Left renal cortex interstitium (tissue), 4 donors: ENCODE measurements at places on chromosomes 5 and 9. TPM values are rescaled to one million over a fixed set of nuclear protein-coding genes. Genes with fewer than 3 reads are reported as not detected.

DNA sequence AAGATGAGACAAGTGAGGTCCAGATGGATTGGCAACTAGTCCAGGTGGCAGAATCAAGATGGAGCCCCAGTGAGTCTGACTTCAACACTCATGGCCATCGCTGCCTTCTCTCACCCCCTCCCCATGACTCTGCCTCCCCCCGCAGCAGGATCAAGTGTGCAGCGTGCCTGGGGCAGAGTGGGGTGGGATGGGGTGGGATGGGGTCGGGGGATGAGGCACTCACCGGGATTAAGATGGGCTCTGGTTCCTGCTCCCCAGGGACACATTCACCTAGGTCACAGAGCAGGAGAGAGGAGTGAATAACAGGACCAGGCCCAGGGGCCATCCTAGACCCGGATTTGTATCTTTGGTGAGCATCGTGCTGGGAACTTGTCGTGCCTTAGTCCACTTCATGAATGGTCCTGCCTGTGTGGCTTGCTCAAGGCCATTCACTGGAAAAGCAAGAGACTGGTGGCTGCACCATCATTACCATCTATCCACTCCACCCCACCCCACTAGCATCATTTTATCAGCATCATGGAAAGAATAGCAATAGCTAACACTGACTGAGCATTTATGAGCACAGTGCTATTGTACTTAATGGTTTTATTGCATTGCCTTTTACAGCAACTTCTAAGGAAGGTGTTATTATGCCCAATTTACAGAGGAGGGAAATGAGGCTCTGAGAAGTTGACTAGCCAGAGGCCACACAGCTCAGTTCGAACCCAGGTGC lies 8.5 kb downstream of the AMBP start:
- DNase-seq, result no peak

DNA sequence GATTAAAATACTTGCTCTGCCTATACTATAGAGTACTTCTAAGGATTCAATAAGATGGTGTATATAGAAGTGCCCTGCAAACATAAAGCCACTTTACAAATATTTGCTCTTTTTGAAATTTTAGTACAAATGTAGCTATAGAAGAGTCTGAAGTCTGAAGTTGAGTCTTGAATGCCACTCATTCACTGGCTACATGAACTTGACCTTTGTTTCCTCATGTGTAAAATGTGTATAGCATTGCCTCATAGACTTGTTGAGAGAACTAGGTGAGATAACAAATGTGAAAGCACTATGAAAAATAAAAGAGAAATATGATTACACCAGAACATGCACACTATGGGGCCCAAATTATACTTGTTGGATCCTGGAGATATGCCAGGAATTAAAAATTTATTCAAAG lies 244.7 kb downstream of the SEC61B start:
- no peak for DNase-seq

- no peak for DNase-seq
These were observed 23.8 kb upstream of the OTULIN start for GRCh38 chr5:14640765-14641164.

DNA sequence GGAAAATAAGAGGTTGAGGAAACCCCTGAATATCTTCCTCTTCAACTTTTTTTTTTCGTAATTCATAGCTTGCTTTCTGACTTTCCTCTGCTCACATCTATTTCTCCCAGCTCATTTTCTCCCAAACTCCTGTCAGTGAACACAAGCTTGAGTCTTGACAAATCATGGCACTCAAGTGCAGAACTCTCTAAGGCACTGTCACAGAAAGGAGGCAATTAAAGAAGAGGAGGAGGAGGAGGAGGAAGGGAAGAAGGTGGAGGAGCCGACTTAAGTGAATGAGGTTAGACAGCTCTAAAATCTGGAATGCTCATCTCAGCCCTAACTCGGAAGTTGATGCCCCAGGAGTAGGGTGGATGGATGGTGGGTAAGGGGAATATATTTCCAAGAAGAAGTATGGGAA lies 27.2 kb upstream of the NUDT12 start:
- no peak for DNase-seq

DNA sequence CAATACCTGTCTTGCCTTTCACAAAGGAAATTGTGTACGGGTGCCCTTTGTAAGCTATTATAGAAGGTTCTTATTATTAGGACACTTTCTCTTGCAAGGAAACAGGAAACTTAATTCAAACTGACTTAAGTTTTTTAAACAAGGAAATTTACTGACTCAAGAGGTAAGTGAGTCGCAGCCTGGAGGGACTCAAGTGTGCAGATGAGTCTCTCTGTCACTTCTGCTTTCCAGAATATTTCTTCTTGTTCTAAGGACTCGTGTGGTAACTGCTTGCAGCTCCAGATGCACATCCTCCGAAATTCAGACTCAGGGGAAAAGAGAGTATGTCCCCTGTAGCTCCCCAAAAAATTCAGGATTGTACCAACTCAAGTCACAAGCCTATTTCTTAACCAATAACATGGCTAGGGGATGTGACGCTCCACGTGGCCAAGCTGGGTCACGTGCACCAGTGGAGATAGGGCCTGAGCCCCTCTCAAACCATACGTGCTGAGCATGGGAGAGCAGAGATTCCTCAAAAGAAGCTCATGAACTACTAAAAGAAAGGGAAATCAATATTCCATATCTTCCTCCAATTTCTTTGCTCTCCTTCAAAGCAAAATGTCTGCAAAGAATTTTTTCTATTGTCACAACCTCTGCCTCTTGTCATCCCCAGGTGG lies 49.2 kb upstream of the ERCC6L2 start:
- DNase-seq, result no peak

DNA sequence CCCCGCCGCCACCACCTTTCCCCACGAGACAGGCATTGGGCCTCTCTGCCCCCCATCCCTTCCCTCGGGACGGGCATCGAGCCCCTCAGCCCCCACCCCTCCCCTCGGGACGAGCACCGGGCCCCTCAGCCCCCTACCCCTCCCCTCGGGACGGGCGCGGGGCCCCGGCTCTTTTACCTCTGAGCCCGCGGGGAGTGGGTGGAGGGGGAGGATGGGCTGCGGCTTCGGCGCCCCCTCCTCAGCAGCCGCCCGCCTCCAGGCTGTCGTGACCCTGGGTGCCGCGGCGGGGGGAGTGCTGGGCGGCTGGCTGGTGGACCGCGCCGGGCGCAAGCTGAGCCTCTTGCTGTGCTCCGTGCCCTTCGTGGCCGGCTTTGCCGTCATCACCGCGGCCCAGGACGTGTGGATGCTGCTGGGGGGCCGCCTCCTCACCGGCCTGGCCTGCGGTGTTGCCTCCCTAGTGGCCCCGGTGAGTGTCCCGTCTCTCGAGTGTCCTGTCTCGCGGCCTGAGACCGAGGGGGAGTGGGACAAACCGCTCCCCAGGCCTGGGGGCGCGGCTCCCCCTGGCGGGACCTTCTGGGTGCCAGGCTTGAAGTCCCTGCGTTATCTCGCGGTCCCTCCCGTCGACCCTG lies 791 bp downstream of the SLC2A8 start:
- DNase-seq, result no peak

- no peak for DNase-seq
These were observed 62.4 kb downstream of the MFAP3 start for GRCh38 chr5:154101184-154101583.

- DNase-seq, result no peak
These were observed 27.1 kb downstream of the IRX4 start for GRCh38 chr5:1855596-1855995.

DNA sequence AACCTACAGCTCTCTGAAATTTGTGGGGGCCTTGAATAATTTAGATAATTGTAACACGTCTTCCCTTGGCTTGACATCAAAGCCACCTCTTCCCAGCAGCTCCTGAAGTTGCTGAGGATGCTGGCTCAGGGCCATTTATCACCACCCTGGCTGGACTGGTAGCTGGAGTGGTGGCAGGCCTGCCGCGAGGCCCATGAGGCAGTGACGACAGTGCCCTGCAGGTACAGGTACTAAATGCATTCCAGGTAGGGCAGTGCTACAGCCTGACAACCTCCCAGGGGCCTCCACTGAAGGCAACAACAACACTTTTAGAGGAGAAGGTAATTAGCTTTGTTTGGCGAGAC lies 270.2 kb upstream of the KLF4 start:
- DNase-seq, result no peak

DNA sequence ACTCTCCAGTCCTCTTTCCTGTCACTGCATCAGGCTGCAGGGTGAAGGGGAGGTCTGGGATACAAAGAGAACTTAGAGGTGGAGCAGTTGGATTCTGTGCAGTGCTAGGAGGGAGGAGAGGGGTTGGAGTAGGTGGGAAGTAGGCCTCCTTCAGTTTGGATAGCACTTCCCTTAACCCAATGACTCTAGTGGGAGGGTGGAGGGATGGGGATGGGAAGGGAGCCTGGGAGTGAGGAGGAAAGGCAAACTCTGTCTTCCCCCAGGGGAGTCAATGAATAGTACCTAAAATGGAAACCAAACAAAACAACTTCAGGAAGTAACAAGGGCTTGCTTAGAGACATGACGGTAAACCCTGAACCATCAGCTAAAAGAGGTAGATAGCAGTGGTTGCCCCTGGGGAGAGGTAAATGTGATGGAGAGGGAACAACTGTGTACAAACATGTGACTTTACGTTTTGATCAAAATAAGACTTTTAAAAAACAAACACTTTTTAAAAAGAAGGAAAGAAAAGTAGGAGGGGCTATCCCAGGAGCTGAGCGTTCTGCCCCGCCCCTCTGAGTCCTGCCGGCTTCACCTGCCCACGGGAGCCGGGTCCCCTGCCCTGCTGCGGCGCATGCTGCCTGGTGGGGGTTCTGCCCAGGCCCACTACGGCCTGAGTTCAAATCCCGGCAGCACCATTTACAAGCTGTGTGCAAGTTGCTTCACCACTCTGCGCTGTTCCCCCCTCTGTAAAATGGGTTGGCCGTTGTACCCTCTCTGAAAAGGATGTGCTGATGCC lies 30.9 kb downstream of the GSN start:
- DNase-seq, result no peak

DNA sequence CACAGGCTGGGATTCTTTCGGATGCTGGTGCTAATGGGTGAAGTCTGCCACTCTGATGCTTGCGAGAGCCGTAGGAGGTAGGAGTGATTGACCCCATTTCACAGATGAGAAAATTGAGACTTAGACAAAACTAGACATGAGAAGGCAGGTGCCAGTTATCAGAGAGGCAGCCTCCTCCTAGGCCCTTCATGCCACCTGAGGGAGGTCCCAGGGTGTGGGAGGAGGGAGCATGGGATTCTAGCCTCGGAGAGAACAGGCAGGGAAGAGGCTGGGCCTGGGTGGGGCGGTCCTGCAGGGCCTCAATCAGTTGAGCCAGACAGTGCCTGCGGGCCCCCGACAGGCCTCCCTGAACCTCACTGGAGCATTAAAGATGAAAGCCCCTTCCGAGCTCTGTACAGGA lies 112.4 kb downstream of the COL23A1 start:
- no peak for DNase-seq

GRCh38 chr9:88053856-88054501 lies 79.6 kb upstream of the CDK20 start:
- DNase-seq, result no peak

- DNase-seq, result no peak
These were observed 39.0 kb downstream of the GPR21 start for GRCh38 chr9:123072407-123072995.

- DNase-seq, result no peak
These were observed 297.5 kb downstream of the AGTPBP1 start for GRCh38 chr9:85444243-85444642.

DNA sequence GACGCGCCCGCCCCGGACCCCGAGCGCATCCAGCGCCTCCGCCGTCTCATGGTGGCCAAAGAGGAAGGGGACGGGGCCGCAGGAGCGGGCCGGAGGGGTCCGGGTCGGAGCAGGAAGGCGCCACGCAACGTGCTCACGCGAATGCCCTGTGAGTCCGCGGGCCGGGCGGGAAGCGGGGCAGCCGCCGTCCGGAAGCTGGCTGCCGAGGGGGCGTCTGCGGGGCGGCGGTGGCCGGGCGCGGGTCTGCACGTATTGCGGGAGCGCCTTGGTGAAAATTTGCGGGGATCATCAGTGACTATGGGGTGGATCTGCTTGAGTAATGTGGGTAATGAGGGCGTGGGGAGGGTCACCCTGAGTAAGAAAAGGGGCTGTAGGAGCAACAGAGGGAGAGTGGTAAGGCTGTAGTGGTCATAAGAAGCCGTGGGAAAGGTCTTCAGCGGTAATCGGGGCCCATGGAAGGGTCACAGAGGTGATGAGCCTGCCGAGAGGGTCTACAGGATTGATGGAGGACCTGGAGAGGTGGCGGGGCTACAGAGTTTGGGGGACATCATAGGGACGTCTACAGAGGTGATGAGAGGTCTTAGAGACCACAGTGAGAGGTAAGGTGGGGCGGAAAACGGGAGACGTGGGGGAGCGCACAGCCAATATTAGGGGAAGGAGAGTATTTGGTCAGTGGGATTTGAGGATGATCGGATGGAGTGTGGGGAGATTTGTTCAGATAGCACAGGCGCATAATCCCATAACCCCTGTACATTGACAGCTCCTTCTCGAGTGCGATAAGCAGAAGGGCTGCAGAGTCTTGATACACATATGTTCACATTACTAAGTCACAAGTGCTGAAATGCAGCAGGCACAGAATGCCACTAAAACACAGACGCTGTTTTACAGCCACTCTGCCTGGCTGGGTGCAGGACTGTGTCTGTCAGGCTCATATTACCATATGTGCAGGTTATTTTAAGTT lies 819 bp downstream of the LSM11 start:
- no peak for DNase-seq

DNA sequence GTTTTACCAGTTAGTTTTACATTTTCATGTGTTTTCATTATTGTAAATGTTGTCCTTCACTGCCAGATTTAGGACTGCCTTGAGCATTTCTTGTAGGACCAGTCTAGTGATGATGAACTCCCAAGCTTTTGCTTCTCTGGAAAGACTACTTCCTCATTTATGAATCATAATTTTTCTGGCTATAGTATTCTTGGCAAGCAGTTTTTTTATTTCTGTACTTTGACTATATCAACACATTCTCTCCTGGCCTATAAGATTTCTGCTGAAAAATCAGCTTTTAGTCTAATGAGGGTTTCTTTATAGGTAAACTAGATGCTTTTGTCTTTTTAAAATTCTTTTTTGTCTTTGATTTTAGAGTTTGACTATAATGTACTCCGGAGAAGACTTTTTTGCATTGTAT lies 256.8 kb upstream of the GRAMD2B start:
- no peak for DNase-seq

- no peak for DNase-seq
These were observed 211.9 kb downstream of the ACTL7B start for GRCh38 chr9:108643731-108644510.

DNA sequence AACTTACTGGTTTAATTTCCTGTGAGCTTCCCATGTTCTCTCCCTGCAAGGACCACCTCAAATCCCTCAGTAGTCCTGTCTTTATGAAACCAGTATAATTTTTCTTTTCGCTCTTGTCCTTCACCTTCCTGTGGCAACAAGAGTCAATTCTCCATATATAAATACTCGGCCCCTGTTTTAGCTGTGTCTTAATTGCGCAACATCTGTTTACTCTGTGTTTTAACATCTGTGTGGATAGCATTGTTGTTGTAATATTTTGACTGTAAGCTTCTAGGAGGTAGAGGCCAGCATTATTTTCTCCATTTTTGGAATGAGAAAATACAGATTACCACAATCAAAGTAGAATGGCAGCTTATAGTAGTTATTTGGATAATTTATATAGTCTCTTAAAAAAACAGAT lies 30.2 kb upstream of the CDKN2B start:
- no peak for DNase-seq

The CAVIN4 gene
- 3.7 TPM for polyA plus RNA-seq

The SLC35D2 gene
- polyA plus RNA-seq, result 38.7 TPM

The RC3H2 gene
- polyA plus RNA-seq, result 42.4 TPM

The CCDC107 gene
- 20.5 TPM for polyA plus RNA-seq

The CDX1 gene
- polyA plus RNA-seq, result 0.76 TPM

The LRRC19 gene
- 12.5 TPM for polyA plus RNA-seq

The CDH9 gene
- 8.7 TPM for polyA plus RNA-seq

The NCBP1 gene
- 56.0 TPM for polyA plus RNA-seq
